NCI-H524 (cell line): ENCODE measurements at places on chromosomes 1 and 21.

DNA sequence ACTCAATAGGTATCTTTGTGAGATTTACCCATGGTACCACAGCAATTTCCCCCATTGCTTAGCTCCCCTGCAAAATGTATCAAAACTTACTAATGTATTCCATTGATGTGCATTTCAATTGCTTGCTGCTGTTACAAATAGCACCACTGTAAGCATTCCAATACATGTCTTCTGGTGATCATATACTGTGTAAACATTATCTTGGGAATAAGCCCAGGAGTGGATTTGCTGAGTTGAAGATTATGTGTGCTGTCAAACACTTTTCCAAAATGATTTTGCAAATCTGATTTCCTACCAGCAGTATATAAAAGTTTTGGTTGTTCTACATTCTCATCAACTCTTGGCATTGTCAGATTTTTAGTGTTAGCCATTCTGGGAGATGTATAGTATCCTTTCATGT lies 141.0 kb upstream of the KCTD3 start:
- DNase-seq, result no peak

- peak; percentile 13 for DNase-seq
These were observed 81.9 kb upstream of the HAO2 start for GRCh38 chr1:119286587-119287181.

DNA sequence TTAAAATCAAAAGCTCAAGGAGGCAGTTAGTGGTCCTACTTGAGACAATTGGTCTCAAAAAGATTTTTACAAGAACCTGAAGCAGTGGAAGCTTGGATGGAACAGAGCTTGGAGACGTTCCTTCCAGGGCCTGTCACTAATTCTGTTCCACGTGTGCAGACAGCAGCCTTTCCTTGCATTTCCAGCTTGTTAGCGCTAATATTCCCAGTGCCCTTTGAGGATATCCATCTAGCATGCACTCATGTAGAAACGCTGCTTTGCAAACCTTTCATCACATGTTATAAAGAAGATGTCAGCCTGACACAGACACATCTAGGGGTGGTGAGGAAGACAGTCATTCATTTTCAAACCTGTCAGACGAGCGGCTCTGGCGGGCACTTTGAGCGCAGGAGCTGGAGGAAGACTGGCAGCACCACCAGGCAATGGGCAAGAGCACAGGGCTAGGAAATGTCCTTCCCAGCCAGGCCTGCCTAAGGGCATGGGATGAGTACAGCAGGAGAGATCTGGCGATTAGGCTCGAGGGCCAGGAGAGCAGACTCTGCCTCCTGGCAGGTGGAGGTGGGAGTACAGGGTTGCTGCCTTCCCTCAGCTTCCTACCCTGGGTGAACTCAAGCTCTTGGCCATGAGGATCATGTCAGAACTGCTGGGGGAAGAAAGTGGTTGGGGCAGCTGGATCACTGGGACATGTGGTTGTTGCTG lies 55.5 kb downstream of the CASQ2 start:
- no peak for DNase-seq

DNA sequence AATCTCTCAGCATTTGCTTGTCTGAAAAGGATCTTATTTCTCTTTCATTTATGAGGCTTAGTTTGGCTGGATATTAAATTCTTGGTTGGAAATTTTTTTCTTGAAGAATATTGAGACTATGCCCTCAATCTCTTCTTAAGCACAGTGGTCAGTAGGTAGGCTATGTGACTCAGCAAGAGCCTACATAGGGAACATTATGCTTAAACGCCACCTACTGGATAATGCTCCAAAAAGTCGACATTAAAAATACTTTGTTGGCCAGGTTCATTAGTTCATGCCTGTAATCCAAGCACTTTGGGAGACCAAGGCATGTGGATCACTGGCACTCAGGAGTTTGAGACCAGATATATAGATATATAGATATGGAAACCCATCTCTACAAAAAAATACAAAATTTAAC lies 678.0 kb upstream of the USP24 start:
- no peak for DNase-seq

- DNase-seq, result no peak
These were observed 21.3 kb upstream of the DHX9 start for GRCh38 chr1:182817802-182818201.

DNA sequence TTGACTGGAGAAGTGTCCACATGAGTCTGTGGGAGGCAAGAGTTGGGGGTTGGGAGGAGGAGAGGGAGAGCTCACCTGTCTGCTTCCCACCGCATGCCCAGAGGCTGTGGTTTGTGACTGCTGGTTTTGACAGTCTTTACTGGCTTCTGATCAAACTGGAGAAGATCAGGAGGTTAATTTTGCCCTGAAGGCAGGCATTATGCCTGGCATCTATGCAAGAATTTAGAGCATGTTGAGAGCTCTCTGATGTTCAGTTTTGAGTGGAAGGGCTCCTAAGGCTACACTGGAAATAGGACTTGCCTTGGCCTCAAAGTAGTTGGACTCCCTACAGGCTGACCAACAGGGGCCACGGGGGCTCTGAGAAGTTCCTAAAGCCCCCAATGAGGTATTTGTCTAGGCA lies 101.6 kb downstream of the TLR5 start:
- DNase-seq, result no peak

- no peak for DNase-seq
These were observed 465.8 kb downstream of the DSCAM start for GRCh38 chr21:40381111-40381510.

GRCh38 chr1:54387419-54387818 lies 18.8 kb downstream of the SSBP3 start:
- no peak for DNase-seq

DNA sequence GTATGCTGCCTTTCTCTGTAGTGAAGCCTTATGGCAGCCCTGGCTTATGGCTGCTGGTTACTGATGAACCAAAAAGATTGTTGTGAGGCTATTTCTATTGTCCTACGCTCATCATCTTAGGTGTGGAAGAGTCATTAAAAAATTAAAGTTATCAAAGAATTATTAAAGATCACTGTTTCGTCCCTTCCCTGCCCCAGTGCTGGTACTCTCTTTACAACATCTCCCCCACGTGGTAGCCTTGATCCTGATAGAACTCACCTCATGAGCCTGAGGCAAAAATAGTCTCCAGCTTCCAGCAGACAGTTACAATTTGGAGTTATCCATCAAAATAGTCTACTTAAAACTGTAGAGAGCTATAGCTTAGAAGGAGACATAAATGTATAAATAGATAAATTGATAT lies 201.5 kb downstream of the S1PR1 start:
- DNase-seq, result no peak

- no peak for DNase-seq
These were observed 7.3 kb upstream of the FABP3 start for GRCh38 chr1:31380181-31380580.

GRCh38 chr1:30444401-30444800 lies 279.0 kb downstream of the MATN1 start:
- DNase-seq, result no peak

DNA sequence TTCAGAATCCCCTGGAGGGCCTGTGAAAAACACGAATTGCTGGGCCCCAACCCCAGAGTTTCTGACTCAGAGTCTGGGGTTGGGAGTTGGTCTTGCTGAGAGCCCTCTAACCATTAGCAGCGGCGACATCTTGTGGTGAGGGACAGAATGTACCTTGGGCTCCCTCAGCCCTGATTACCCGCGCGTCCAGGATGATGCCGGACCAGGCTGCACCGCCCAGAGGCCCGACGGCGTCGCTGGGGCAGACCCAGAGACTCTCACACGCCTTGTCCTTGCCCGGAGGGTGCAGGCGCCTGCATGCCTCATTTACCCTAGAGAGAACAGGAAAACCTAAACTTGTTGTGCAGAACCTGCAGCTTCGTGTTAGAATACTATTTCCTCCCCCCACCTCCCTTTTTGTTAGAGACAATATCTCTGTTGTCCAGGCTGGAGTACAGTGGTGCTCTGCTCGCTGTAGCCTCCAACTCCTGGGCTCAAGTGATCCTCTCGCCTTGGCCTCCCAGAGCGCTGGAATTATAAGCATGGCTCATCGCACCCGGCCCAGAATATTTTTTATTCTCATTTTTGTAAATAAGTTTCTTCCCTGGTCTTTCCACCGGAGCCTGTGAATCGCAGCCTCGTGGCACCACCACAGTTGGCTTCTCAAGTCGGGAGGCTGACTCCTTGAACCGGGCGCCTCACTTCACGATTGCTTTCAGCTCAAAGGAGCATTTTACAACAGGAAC lies 22.2 kb upstream of the RD3 start:
- DNase-seq, result peak; percentile 82

DNA sequence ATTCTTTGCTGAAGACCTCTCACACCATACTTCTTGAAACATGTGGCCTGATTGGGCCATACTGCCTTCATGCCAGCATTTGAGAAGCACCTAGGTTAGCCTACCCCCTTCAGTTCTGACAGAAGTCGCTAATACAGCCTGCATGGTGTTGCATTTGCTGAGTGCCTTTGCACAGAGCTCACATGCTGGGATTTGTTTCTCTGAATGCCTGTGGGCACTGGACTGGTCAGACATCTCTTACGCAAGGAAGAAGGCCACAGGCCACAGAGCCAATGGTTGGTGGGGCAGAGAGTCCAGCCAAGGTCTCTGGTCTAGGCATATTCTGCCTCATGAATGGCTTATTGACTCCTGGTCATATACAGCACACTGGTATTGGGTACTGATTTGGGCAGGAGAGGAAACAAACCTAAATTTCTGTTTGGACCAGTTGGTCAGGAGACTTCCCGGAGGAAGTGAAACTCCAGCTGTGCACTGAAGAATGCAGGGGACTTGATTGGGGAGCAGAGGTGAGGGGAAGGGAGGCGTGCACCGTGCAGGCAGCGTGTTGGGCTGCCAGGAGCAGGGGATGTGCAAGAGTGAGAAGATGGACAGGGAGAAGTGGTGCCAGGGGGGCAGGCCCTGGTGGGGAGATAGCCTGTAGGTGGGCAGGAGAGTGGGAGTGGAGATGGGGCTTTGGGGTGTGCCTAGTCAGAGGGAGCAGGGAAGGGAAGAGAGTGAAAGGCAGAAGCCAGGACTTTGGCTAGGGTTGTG lies 18.1 kb downstream of the URB2 start:
- DNase-seq, result no peak

GRCh38 chr1:210298296-210298695 lies 30.4 kb upstream of the HHAT start:
- no peak for DNase-seq

DNA sequence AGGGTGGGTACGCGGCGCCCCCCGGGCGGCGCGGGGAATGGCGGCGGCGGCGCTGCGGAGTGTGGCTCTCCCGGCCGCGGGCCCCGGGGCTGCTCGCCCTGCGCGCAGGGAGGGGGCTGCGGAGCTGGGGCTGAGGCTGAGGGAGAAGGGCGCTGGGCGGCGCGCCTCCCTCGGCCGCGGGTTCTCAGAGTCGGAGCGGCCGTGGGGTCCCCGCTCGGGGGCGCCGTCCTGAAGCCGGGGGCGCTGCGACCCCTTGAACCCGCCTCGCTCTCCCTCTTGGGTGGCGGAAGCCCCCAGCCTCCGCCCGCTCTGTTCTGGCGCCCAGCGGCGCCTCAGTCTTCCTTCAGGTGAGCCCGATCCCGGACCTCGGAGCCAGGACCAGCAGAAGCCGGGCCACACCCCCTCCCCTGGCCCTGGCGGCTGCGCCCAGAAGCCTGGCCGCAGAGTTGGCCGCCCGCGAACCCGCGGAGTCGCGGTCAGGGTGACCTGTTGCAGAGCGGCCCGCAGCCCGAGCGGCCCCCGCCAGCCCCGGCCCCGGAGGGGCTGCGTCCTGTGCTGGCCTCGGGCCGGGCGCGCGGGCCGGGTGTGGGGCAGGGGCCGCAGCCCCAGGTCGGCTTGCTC lies 532 bp downstream of the RALGPS2 start:
- DNase-seq, result no peak

DNA sequence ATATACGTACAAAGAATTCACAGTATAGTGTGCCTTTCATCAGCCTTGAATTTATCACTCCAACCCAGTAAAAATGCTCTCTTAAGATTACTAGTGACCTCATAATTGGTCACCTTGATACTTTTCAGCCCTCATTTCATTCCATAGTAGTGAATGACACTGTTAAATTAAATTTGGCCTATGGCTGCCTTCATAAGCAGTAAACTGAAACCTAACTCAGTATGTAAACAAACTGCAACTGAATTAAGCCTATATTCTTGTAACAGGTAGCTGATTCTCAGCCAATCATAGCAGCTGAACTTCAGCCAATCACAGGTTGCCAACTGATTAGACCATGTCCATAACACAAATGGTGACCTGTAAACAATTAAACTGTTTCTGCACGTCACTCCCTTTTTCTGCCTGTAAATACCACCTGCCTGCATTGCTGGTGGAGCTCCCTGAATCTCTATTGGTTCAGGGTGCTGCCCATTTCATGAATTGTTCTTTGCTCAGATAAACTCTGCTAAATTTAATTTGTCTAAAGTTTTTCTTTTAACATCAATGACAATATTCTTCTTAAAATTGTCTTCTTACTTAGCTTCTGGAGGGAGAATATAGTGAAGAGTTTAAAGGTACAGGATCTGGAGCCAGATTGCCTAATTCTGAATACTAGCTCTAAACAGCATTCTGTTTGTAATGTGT lies 24.0 kb upstream of the CAMSAP2 start:
- DNase-seq, result no peak

DNA sequence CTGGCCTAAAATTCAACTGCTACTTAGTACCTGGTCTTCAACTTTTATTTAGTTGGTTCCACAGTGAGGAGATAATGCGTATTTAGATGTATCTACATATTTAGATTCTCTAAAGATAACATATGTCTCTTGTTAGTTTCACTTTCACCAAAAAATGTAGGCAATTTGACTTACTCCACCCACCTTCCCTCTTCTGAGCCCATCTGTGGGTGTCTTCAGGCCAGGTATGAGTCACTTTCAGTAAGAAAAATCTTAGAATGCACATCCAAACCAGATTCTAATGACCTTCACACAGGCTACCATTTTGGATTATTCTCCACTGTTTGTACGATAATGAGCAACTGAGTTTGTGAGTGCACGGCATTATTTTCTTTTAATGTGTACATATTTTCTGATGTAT lies 501.7 kb downstream of the NEGR1 start:
- DNase-seq, result no peak

GRCh38 chr1:13469343-13469742 lies 44.5 kb downstream of the LRRC38 start:
- DNase-seq, result peak; percentile 20

- DNase-seq, result no peak
These were observed 95.6 kb downstream of the CENPF start for GRCh38 chr1:214698559-214698958.

GRCh38 chr1:25631750-25632485 lies 15.3 kb downstream of the MAN1C1 start:
- DNase-seq, result no peak
